ENCODE measurements at places on chromosomes 7 and 10. TPM values are rescaled to one million over a fixed set of nuclear protein-coding genes. Genes with fewer than 3 reads are reported as not detected.

KNDC1 gene
- total RNA-seq: 0.05 TPM

SCIN gene
- total RNA-seq: not detected

GRCh38 chr10:90066435-90066834, 365.0 kb downstream of the KIF20B start:
- no peak for DNase-seq

GRCh38 chr10:58968389-58968755, 208.1 kb upstream of the PHYHIPL start:
- DNase-seq: no peak

MRPL32 gene
- total RNA-seq: 46.4 TPM

DNA sequence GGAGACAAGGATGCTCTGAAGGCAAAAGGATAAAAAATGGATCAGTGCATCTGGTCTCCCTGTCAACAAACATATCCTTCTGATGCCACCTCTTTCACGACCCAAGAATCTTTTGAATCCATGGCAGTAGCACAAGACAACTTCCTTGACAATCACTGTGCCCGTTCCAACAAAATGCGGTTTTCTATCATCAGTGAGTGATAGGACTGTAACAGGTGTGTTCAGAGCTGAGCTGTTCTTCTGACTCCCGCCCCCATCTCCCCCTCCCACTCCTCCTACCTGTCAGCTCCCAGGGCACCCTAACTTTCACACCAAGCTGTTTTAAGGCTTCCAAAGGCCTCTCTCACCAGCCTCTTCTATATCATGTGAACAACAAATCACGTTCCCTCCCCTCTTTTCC, 74.8 kb downstream of the PARD3 start:
- DNase-seq: no peak

TFEC gene
- 1.0 TPM for total RNA-seq

TAF3 gene
- total RNA-seq: 20.0 TPM

GRCh38 chr7:63113713-63114285, 884.9 kb upstream of the ZNF722 start:
- DNase-seq: no peak

DNA sequence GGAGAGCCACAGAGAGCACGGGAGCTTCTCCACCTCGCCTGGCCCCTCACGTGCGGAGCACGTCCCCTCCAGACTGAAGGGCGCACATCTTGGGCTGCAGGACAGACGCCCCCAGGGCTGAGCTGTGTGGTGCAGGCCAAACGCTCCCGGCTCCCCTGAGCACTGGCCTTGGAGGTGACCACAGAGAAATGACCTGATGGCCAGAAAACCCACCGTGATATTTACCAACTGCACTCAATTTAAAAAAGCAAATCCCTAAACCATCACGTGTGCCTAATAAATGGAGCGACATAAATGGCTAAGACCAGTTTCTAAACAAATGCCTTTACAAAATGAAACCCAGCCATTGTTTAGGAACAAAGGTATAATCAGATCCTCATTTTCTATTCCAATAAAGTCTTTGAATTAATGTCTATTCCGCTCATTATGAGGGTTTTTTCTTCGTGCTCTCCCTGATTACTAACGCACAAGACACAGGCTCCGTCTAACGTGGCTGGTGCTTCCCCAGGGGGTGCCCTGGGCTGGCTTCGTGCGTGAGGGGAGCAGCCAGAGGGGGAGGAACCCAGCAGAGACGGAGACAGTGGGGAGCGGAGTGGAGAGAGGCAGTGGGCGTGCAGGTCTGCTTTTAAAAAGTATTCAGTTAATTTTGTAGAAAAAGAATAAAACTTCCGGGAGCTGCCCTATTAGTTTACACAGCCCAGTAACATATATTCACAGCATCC, 190.3 kb downstream of the DNAJB6 start:
- no peak for DNase-seq

CPXM2 gene
- total RNA-seq: not detected

GRCh38 chr10:118870467-118871243, 115.9 kb upstream of the CACUL1 start:
- DNase-seq: no peak

GRCh38 chr10:132974886-132975830, 32.8 kb upstream of the CFAP46 start:
- no peak for DNase-seq

SYT15B gene
- total RNA-seq: not detected

CFTR gene
- total RNA-seq: not detected

NEUROG3 gene
- total RNA-seq: not detected

Measured in natural killer cell treated with Interleukin-12 subunit alpha and Interleukin-12 subunit beta and Interleukin-15 and Interleukin-18, amount 100 ng/mL, for 72 hours (primary cell).